ENCODE measurements at places on chromosomes 3 and 15.

- DNase-seq, result no peak
These were observed 27.3 kb downstream of the NEO1 start for GRCh38 chr15:73079565-73079964.

DNA sequence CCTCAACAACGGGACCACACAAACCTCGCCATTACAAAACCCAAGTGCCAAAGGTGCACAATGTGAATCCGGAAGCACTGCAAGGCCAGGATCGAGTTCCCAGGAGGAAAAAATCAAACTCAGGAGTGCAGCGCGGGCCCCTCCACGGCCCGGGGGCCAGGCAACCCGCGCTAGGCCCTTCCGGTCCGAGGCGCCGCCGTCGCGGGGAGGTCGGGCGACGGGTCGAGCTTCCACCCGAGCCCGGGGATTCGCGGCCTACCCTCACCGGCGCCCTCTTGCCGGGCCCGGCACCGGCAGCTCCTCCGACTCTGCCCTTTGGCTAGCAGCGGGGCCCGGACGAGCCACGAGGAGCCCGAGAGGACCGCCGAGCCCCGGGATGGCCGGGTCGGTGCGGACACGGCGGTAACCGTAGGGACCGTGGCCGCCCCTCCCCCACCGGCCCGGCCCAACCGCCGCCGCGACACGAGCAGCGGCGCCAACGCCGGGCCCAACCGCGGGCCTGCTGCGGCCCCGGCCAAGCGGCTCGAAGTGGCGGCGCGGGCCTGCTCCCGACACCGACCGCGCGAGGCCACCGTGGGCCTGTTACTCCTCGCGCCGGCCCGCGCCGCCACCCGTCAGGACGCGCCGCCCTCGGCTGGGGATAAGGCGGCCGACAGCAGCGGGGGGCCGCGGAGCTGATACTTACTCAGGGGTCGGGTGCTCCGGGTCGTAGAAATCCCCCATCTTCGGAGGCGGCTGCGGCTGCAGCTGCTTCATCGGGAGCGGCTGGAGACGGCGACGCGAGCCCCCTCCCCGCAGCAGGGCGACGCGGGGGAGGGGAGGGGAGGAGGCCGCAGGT lies 525 bp downstream of the SETD2 start:
- no peak for DNase-seq

DNA sequence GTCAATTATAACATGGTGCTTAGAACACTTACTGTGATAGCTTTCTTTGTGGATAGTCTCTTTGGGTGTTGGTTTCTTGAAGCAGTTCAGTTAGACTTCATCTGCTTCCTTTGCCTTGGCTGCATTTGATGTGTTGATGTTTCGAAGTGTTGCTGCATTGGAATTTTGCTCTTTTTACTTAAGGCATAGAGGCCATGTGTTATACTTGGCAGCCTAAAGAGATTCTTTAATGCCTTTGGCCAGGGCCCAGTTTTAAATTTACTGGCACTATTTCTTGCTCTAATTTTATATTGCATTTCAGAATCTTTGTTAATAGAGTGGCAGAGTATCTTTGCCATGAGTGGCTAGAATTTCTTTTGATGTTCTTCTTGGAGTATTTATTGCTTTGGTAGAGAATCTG lies 21.2 kb downstream of the NR1D2 start:
- DNase-seq, result no peak

GRCh38 chr3:42043099-42043813 lies 47.9 kb upstream of the TRAK1 start:
- DNase-seq, result no peak

DNA sequence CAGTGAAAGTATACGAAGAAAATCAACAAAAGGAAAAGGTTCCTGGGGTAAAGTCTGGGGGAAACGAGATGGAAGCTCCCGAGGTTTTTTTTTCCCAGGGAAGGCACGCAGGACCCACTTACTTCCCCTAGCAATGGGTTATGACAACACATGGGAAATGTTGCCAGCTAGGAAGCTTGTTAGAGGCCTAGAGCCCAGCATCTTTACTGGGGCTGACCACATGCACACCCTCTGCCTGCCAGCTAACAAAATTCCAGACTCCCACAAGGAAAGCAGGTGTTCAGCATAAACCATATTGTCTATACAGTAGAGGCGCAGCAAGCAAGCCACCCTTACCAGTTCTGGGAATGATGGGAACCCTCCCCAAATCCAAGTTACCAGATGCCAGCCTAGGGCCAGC lies 258.8 kb upstream of the NR2E3 start:
- no peak for DNase-seq

GRCh38 chr3:72015463-72015862 lies 230.5 kb upstream of the PROK2 start:
- DNase-seq, result no peak

GRCh38 chr3:179272385-179272784 lies 21.5 kb upstream of the KCNMB3 start:
- no peak for DNase-seq

- DNase-seq, result no peak
These were observed 39.6 kb upstream of the GPR149 start for GRCh38 chr3:154469585-154469984.

DNA sequence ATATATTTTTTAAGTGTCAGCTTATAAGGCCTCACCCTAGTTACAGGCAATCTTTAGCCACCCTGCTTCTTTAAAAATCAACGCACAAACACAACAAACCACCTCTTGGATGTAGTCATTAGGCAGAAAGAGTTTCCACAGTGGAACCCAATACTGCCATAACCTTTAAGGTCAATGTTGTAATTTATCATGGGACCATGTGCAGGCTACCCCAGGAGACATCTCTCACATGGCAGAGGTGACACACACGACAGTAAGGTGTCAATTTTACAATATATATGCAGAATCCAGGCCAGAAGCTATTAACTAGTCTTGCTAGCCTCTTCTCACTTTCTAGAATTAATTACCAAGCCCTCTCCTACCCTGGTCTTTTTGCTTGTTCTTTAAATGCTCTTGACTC lies 336.5 kb downstream of the MAGI1 start:
- DNase-seq, result no peak

DNA sequence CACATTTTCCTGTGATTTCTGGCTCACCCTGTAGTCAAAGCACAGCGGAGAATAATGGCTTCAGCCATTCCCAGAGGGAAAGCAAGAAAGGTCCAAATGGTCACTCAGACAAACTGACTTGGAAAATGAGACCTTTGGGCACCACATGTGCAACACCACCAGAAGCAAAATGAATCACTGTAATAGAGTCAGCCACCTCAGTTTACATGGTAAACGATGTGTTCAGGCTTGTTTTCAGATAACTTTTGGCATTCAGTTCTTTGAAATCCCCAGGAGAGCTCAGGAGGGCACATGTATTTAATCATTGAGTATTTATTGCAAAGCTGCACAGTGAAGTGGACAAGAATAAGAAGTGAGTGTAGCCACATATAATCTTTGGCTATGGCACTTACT lies 38.4 kb upstream of the ALCAM start:
- DNase-seq, result no peak

GRCh38 chr3:196162679-196163078 lies 48.5 kb downstream of the ZDHHC19 start:
- no peak for DNase-seq

GRCh38 chr3:9976721-9977709 lies 9.6 kb downstream of the EMC3 start:
- peak; percentile 95 for DNase-seq

- DNase-seq, result no peak
These were observed 30.8 kb downstream of the CORO2B start for GRCh38 chr15:68609629-68610028.

DNA sequence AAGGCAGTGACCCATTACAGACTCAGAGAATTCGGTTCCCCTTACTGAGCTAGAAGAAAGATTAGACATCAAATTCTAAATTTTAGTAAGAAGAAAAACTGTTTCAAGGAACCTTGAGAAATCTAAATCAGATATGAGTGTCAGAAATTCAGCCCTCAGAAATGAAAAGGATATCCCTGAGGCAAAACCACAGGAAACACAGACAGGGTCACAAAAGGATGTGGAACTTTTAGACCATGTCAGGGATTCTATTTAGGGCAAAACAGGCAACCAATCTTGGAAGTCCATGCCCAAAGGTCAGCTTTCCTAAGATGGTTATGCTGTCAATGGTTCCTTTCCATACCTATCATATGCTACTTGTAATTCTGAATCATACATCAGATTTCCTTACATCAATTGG lies 31.6 kb downstream of the SHOX2 start:
- no peak for DNase-seq

GRCh38 chr15:98506711-98507110 lies 141.6 kb upstream of the IGF1R start:
- no peak for DNase-seq

DNA sequence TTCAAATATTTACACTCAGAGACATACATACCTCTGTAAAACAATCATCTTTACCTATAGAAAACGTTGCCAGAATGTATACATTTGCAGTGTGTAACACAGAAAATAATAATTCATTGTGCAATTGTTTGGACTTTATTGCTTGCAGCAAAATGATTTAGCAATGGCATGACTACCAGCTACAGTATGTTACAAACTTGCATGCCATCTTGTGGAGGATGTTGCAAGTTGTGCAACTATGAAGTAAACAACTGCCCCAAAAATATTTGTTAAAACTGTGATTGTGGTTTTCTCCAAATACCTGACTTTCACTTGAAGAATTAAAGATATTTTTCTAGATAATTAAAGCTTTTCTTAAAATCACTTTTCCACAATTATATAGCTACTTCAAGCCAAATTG lies 27.1 kb upstream of the C3orf49 start:
- DNase-seq, result peak; percentile 18

DNA sequence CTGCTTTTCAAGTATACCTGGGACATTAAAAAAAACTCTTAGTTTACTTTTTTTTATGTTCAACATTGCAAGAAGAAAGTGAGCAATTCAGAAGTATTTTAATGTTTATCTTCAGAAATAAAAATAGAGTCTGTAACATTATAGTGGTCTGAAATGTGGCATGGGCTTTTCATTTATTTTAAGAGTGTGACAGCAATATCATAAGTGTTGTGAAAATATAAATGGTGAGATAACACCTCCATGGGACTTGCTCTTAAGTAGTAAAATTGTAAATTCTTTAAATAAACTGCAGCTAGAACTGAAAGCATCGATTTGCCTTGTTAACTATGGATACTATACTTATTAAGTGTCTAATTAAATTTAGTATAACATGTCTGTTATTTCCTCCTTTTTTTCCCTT lies 48.8 kb upstream of the ZCWPW2 start:
- no peak for DNase-seq

- no peak for DNase-seq
These were observed 14.1 kb downstream of the LOXL1 start for GRCh38 chr15:73940061-73940981.

DNA sequence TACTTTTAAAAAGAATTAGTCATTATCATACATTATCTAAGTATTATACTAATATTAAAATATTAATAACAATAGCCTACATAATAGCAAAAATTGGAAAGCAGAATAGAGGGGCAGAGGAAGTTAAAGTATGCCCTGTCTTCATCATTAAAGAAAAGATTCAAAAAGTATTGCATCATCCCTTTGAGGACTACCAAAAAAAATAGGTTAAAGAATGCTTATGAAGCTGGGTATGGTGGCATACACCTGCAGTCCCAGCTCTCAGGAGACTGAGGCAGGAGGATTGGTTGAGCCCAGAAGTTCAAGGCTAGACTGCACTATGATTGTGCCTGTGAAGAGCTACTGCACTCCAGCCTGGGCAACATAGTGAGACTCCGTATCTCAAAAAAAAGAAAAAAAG lies 207.7 kb downstream of the STT3B start:
- DNase-seq, result no peak

DNA sequence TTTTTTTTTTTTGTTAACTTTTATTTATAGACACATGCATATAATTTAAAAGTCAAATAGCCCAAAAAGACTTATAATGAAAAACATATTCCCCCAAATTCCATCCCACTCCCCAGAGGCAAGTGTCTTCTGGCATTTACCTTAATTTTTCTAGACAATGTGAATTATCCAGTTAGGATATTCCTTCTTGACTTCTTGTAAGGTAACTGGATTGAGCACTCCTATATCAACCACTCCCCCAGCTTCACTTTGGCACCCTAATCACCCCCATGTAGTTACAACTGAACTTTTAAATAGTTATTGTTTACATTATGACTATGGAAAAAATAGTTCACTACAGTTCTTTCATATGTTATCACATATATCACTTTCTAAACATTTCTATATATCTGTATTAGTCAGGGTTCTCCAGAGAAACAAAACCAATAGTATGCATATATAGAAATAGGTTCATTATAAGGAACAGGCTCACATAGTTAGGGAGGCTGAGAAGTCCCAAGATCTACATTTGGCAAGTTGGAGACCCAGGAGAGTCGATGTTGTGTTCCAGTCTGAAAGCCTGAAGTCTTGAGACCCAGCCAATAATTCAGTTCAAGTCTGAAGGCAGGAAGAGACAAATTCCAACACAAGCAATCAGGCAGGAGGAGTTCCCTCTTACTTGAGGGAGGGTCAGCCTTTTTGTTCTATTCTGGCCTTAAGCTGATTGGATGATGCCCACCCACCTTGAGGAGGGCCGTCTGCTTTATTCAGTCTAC lies 175.8 kb downstream of the THSD4 start:
- no peak for DNase-seq

DNA sequence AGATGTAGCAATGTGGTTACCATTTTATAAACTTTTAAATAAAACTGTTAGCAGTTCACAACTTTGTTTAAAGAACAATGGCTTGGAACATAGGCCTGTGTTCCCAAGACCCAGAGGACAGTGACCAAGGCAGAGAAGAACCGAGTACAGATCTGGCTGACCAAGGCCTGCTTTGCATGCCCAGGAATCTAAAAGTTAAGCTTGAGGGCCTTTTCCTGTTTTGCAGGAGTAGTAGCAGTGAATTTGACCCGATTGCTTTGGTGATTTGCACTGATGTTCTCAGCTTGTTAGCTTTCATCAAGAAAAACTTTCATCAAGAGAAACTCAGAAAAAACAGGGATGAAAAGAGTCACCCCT lies 9.9 kb downstream of the FILIP1L start:
- DNase-seq, result no peak

DNA sequence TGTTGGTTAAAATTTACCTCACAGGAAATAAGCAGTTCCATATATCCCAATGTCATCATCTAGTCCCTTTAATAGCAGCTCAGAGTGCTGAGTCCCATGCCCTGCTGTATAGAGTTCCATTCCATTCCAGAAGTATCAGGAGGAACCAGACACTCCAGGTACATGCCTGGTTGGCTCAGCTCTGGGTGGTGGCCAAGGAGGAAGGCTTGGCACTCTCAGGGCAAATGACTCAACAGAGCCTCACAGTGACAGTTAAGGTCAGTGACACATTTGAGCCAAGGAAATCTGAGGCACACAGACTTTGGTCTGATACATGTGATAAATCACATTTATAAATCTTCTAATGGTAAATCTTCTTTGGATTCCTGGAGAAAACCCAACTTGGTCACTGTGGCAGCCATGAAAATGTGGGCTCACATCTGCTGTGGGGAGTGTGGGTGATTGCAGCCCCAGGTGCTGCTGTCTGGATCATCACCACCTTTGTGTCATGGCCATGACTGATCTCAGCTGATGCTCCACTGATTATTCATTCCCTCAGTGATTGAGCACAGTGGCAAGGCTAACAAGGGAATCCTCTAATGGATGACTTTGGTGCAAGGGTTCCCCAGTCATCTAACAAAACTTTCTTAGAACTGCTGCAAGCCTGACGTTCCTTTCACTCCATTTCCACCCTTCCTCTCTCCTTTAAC lies 9.3 kb downstream of the HHLA2 start:
- no peak for DNase-seq

GRCh38 chr15:86362555-86362954 lies 282.9 kb downstream of the AGBL1 start:
- DNase-seq, result no peak

Data from non-pigmented ciliary epithelial cell (primary cell).